ENCODE measurements at places on chromosomes 5 and 9.
A peak's percentile ranks its signal among the peaks of the same experiment; 100 is the strongest.

- DNase-seq: no peak
Observed at GRCh38 chr5:118506217-118506852, 482.0 kb downstream of the DTWD2 start.

DNA sequence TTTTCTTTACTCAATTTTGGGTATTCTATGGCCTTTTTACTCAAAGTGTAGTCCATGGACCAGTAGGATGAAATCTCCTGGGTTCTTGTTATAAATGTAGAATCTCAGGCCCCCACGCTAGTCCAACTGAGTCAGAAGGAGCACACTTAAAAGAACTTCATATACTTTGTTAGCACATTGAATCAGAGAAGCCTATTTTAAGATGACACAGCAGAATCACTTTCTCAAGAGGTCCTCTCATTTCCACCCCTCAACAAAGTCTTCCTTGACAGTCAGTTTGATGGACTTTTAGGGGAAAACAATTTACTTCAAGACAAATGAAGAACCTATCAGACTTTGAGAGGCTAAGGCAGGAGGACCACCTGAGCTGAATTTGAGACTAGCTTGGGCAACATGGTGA is 37.7 kb upstream of the FGF10 start:
- DNase-seq: no peak

- DNase-seq: no peak
Observed at GRCh38 chr5:169192536-169192935, 108.4 kb downstream of the SLIT3 start.

- peak; percentile 20 for DNase-seq
Observed at GRCh38 chr9:99666571-99666970, 155.1 kb upstream of the NR4A3 start.

DNA sequence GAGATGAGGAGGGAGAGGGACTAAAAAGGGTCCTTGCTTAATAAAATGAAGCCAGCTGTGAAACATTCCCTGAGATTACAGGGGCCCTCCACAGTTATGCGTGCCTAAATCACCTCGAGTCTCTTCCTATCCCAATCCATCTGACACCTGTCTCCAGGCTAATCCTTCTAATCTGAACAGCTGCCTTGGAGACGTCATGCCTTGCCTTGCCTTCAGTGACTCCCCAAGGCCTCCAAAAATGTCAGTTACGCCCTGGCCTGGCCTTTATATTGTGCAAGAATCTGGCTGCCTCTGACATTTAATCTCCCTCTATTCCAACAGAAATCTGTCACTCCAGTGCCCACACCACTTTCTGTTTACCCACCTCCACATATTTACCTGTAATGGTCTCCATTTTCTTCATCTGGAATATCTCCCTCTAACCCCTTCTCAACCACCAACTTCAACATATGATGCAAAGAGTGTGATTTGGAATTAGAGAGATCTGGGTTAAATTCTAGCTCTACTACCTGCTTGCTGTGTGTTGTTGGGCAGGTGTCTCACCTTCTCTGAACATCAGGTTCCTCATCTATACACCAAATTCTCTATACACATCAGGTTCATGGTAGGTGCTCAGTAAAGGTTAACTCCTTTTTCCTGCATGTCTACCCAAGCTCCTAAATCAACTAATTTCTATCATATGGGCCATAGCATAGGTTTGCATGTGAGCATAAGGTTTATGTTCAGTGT is 57.9 kb downstream of the PTCD2 start:
- DNase-seq: no peak

Data from NCI-H345 (cell line).